Occipital lobe (tissue), 3 donors: ENCODE measurements at places on chromosomes 5 and 9. TPM values are rescaled to one million over a fixed set of nuclear protein-coding genes. Genes with fewer than 3 reads are reported as not detected.

DEPDC1B gene
- total RNA-seq = 10.3 TPM

RASGRF2 gene
- 20.0 TPM for total RNA-seq

GKAP1 gene
- 10.9 TPM for total RNA-seq

IFNA8 gene
- not detected for total RNA-seq

NTRK2 gene
- total RNA-seq = 266 TPM

OLFM1 gene
- 77.8 TPM for total RNA-seq

OR1J4 gene
- not detected for total RNA-seq

SEPTIN8 gene
- total RNA-seq = 29.5 TPM

MCTP1 gene
- total RNA-seq = 147 TPM

CCDC180 gene
- 8.1 TPM for total RNA-seq

FBXO38 gene
- total RNA-seq = 77.5 TPM

NKD2 gene
- 3.0 TPM for total RNA-seq

SMIM33 gene
- total RNA-seq = not detected

SPACA9 gene
- 2.8 TPM for total RNA-seq
